NCI-H1694 (cell line): ENCODE measurements at places on chromosomes 6 and 20.
A peak's percentile ranks its signal among the peaks of the same experiment; 100 is the strongest.

- DNase-seq: no peak
Observed at GRCh38 chr20:33526769-33527168, 36.9 kb downstream of the CBFA2T2 start.

DNA sequence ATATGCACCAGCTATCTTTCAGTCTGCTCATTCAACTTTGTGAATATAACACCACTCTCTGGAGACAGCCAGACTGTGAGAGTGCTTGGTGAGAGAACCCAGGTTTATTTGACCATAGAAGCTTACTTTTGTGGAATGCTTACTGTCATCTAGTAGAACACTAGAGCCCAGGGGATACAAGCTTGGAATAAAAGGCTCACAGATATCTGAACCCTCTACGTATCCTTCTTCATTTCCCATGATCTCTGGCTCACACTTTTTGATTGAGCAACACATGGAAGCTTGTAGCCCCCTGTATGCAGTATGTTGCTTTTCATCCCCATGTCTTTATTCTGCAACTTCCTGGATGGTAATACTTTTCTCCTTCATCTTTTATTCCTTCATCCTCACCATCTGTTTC lies 835.3 kb upstream of the CITED2 start:
- no peak for DNase-seq

DNA sequence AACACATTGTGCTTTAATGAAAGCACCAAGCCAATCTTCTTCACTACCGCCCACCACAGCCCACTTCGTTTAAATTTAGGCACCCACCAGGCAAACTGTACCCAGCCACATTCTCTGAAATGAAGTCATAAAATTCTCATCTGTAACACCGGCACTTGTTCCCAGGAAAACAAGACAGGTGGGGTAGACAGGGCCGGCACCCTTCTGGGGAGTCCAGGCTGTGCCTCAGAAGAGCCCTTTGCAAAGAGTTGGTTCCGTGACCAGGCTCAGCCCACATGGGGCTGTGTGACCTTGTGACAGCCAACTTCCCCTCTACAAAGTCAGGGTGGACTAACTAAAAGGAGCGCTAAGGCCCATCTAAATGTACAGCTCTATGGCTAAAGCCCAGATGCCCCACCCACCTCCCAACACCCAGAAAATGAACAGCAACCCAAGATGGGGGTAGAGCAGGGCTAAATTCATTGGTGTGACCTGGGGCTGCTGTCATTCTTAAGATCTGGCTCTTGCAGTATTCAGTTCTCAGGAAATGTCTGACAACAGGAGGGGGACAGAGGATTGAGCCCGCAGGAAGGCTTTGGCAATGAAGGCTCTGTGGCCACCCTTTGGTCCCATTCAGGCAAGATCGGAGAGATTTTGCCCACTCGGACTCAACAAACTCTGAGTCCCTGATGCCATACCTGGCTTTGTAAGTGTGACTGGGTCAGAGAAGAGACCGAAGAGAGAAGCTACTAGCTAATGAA lies 56.7 kb downstream of the TRERF1 start:
- no peak for DNase-seq

DNA sequence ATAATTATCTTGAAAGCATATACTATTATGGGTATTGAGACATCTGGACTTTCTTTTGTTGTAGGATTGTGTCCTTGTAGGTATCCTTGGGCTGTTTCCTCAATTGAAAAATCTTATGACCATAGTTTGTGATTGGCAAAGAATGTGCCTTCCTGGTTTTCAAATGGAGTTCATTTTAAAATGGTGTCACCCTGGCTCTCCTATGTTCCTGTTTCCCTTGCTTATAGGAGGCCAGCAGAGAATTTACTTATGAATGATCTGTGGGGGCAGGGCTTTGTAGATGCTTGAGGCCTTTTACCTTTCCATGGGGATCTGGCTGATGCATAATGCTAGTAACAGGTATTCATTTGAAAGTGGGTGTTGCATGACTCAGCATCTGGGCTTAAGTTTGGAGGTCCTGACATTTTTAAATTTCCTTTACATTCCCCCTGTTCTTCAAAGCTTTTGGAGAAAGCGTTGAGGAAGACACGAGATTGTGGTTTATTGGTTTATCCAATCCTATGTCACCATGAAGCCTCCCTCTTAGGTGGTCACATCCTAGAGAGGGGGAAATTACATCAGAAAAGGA lies 135.0 kb upstream of the PROKR2 start:
- DNase-seq: no peak

- no peak for DNase-seq
Observed at GRCh38 chr6:55833284-55833683, 42.1 kb downstream of the BMP5 start.

- DNase-seq: no peak
Observed at GRCh38 chr6:105691081-105691480, 288.2 kb upstream of the PREP start.

DNA sequence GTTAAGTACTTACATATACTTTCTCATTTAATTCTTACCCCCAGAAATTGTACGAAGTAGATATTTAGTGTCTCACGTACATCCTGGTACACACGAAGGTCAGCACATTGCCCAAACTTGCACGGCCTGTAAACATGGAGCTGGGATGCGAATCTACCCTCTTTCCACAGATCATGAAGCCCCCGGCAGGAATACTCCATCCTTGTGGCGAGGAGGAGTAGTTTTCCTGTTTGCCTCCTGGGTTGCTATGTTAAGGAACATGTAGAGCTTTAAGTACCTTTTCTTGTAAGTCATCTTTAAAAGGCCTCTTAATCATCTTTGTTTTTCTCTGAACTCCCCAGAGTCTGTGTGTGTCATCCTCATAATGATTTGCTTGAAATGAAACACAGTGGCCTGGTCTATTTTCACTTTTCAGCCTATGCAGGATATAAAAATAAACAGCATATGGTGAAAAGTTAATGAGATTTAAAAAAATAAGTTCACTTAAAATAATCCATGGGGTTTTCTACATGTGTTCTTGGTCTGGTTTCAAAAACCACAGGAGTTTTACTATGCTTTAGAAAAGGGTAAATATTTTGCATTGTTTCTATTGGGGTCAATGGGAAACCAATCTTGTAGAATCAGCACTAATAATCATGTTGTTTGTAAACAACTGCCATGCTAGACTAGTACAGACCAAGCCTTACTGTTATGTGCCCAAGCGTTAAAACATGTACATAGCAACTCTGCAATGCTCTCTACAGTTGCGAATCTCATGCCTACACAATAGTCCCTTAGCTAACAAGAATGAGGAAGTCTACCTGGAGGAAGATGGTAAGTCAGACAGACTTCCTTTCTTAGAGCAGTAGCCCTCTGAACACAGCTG lies 9.3 kb upstream of the ARID1B start:
- no peak for DNase-seq

DNA sequence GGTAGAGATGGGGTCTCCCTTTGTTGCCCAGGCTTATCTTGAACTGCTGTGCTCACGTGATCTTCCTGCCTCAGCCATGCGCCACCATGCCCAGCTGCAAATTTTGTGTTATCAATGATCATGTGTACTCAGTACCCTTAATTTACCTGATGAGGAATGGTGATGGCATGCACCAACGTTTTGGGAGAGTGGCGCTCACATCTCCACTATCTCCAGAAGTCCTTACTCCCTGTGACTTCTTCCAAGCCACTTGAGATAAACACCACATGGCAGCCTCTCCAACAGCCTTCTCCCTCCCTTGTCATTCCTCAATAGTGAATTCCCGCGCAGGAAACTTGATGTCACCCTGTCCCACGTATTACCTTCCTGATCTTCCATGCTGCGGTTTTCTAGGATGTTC lies 58.1 kb downstream of the PSMG4 start:
- DNase-seq: no peak

- DNase-seq: no peak
Observed at GRCh38 chr6:14620522-14620921, 502.9 kb downstream of the CD83 start.

DNA sequence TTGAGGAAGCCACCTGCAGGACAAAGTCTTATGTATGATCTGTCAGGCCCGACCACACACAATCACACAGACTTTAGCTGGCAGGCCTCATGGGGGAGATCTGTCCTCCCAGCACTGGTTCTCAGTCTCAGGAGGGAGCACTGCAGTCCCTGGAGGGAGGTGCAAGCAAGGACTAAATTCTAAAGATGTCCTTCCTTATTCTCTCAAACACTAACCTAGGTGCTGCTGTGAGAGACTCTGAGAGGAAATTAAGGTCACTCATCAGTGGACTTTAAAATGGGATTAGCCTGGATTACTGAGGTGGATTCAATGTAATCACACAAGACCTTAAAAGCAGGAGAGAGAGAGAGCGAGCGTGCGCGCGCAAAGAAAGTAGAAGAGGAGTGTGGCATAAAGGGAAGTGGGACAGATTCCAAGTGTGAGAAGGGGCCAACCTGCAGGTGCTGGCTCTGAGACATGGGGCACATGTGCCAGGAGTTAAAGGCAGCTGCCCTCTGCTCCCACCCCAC lies 14.3 kb downstream of the GLO1 start:
- DNase-seq: no peak

DNA sequence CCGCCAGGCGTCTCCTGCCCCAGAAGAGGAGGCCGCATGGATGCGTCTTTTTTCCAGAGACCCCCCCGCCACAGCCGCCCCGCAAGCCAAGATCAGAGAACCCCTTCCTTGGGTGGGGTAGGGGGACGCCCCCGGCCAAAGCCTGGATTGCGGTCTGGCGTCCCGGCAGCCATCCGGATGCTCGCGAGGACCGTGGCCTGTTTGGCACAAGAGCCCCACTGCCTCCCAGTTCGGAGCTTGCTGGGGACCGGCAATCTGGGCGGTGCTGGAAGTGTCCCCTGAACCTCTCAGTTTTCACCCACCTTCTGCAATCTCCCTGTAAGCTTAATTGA lies 924 bp downstream of the FAM162B start:
- no peak for DNase-seq

- DNase-seq: no peak
Observed at GRCh38 chr6:52352239-52353018, 9.5 kb upstream of the PAQR8 start.

DNA sequence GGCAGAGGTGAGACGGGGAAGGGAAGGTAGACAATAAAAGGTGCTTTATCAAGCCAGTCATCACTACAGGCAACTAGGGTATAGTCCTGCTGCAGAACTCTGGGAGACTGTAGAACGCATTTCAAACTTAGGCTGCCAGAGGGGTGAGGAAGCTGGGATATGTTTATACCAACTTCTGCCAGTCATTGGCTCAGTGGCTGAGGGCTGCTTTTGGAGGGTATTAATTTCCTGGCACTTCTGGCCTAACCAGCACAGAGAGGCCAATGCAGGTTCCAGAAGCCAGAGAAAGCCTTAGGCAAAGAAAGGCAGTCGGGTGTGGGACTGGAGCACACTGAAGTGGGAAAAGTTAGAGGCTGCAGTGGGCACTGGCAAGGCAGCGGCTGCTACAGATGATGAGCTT lies 3.9 kb upstream of the CPNE5 start:
- DNase-seq: no peak

GRCh38 chr6:168179702-168180382 lies 100.8 kb upstream of the FRMD1 start:
- no peak for DNase-seq

GRCh38 chr6:138692978-138693909 lies 80.3 kb upstream of the CCDC28A start:
- peak; percentile 22 for DNase-seq

GRCh38 chr6:5394280-5394679 lies 133.0 kb downstream of the FARS2 start:
- DNase-seq: no peak

DNA sequence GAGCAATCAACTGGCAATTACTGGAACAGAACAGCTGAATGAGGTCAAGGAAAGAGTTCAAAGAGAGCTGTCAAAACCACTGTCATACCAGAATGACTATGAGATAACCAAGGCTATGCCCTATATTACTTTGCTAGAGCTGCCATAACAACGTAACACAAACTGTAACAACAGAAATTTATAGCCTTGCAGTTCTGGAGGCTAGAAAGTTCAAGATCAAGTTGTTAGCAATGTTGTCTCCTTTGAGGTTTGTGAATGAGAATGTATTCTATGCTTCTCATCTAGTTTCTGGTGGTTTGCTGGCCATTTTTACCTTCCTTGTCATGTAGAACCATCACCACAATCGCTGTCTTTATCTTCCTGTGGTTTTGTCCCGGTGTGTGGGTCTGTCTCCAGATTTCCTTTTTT lies 1323.0 kb upstream of the GJE1 start:
- DNase-seq: no peak

- no peak for DNase-seq
Observed at GRCh38 chr6:77470983-77471382, 7.7 kb upstream of the HTR1B start.

GRCh38 chr6:14959324-14959885 lies 286.5 kb upstream of the JARID2 start:
- DNase-seq: no peak

DNA sequence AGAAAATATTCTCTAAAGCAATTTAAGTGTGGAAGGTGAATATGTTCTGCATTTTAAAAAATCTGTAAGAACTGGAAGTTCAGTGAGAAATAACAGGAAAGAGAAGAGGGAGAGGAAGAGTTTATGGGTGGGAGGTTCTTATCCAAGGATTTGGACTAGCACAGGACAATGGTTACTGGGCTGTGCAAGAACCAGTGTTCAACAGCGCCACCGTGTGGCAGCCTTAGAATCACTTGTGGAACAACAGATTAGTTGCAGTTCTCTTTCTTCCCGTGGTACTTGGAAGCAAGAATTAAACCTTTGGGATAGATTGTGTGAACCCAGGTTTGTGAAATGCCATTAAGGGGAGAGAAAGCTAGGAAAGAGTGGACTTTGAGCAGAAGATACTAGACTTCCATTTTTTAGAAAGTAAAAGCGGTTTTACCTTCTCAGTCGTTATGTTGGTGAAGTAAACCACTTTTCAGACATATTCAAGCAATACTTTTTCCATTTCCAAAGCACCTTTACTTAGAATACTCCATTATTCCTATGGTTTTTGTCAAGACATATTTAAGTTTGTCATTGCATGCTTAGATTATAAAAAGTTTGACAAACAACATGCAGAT lies 436.7 kb downstream of the RNF144B start:
- peak; percentile 11 for DNase-seq

DNA sequence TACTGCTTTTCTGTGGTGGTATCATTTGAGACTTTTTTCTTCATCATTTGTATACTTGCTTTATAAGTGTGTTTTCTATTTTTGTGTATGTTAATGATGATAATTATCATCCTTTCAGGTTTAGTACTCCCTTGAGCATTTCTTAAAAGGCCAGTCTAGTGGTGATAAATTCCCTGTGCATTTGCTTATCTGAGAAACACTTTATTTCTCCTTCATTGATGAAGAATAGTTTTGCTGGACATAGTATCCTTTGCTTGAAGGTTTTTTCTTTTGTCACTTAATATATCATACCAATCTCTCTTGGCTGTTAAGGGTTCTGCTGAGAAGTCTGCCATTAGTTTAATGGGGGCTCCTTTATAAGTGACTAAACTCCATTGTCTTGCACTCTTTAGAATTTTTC lies 123.2 kb upstream of the IRAK1BP1 start:
- no peak for DNase-seq

DNA sequence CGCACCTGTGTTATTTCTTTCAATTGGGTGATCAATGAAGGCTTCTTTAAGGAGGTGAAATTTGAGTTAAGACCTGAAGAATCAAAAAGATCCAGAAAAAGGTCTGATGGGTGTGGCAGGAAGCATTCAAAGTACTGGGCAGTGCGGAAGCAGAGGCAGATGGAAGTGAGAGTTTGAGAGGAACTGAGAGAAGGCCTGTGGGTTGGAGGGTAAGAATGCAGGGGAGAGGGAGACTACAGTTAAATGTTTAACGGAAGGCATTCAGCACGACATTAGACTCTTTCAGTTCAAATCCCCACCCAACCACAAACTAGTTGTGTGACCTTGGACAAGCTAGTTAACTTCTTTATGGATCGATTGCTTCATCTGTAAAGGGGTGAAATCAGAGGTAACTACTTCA lies 50.5 kb upstream of the GCM1 start:
- DNase-seq: no peak

- DNase-seq: no peak
Observed at GRCh38 chr6:89828988-89829471, 650 bp upstream of the CASP8AP2 start.
